ENCODE measurements at places on chromosomes 4 and X. TPM values are rescaled to one million over a fixed set of nuclear protein-coding genes. Genes with fewer than 3 reads are reported as not detected.

Gene ADAMTS3
- total RNA-seq: 2.8 TPM

Gene CYTL1
- 4.6 TPM for total RNA-seq

Gene MAGEC3
- not detected for total RNA-seq

Gene HGFAC
- total RNA-seq: not detected

Gene IL13RA2
- 1.6 TPM for total RNA-seq

Gene SPARCL1
- 395 TPM for total RNA-seq

GRCh38 chr4:83252782-83253405 is 31.7 kb downstream of the COQ2 start:
- peak; percentile 64 for DNase-seq

DNA sequence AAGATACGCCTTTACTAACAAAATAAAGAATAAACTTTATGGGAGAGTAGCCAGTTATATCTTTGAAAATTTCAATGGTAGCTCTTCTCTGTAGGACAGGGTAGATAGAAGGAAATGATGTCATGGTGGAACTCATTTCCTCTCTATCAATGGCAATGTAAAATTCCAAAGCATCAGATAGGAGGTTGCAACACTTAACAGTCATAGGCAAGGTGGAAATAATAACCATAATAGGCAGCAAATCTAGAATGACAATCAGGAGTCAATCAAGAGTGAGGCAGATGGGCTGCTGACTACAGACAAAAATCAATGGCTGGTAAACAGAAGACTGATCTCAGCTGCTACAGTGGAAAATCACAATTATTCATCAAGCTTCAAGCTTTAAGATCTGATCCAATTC is 53.9 kb upstream of the TET2 start:
- DNase-seq: no peak

- no peak for DNase-seq
These were observed 1257.3 kb upstream of the DIAPH2 start for GRCh38 chrX:95427389-95427788.

DNA sequence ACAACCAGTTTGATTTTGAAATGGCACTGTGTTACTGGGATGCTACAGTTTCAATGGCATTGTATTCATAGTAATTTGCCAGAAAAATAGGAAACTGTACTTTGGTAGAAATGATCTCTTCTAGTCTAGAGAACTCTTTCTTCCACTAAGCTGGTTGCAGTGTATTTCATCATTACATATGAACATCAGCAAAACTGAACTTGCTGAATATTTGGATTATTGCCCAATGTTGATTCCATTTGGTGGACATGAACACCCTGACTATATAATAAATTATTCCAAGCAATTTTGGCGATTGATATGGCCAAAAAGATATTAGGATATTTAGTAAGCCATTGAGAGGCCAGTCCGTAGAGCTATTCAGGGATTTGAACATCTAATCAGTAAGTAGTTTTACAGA is 191.8 kb upstream of the CXorf66 start:
- DNase-seq: no peak

- no peak for DNase-seq
These were observed 14.2 kb downstream of the ELOVL6 start for GRCh38 chr4:110184140-110184790.

- DNase-seq: no peak
These were observed 13.9 kb downstream of the LCORL start for GRCh38 chr4:18007625-18008024.

DNA sequence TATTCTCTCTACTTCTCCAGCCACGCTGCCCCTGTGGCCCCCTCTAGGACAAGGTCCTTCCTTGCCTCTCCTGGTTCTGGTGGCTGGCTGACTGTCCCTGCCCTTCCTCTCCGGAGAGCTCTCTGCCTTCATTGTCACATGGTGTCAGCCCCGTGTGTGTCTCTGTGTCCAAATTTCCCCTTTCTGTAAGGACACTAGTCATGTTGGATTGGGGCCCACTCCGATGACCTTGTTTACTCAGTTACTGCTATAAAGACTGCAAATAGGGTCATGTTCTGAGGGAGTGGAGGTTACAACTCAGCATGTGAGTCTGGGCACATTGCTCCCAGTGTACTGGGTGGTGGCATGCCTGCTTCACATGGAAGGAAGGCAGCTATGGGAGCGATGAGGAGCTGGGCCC is 129.5 kb upstream of the PSAPL1 start:
- no peak for DNase-seq

DNA sequence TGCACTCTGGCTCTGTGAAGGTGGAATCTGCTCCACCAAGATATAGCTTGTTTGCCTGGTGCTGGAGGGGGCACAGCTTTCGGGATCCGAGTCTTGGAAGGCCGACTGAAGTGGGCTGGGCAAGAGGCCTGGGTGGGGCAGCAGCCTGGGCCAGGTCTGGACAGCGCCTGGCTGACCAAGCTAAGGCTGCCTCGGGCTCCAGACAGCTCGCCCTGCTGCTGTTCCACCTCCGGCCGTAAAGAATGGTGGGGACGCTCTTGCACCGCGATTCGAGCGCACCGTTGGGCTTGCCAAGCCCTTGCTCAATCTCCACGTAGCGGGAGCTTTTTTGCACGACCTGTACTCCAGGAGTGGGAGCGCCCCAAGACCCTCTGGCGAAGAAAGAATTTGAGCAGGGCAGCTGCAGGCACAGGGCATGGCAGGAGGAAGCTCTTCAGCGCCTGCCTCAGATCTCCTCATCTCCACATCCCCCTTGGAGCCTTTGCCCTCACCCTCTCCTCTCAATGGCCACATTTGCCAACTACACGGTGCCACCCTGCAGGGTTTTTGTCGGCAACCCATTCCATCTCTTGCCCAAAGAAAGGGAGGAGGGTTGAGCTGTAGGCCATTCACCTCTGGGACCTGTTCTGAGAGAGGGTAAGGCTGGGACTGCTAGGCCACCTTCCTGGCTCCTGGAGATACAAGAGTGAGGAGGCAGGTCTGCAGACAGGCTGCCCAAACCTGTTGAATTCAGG is 18.9 kb downstream of the CNGA2 start:
- peak; percentile 75 for DNase-seq

- DNase-seq: no peak
These were observed 218.7 kb downstream of the CBR4 start for GRCh38 chr4:168791376-168791775.

DNA sequence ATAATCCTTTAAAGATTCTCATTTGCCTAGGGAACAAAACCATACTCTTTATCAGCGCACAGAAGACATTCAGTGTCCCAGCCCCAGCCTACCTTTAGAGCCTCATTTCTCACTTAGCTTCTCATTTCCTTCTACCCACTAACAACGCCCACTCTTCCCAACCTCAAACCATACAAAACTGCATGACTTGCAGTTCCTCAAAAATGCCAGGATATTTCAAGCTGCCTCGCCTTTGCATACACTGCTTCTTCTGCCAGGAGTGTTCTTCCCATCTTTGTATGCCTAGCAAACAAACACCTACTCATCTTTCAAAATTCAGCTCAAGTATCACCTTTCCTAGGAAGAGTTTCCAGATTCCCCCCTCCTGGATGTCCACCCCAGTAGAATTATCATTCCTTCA is 129.9 kb upstream of the ADGRL3 start:
- DNase-seq: no peak

DNA sequence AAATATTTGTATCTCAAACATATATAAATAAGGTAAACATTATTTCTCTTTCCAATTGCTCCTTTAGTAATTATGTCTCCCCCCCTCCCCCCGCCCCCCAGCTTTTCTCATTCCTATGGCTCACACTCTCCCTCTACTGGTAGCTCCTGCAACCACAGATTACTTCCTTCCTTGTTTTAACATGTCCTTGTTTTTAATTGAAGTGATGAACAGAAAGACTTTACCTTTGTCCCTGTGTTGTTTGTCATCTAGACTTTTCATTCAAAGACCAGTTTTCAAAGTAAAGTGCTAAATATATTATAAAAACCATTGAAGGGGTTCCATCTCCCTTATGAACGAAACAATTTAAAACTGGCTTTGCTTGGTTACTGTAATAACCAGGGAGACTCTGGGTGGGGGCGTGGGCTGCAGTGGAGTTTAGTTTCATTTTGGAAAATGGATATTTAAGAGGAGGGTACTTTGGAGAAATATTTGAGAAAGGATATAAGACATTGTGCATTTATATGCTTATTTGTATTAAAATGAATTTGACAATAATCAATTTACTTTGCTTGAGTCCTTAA is 352.9 kb downstream of the RAPGEF2 start:
- peak; percentile 47 for DNase-seq

GRCh38 chr4:155966171-155966570 is 12.5 kb upstream of the CTSO start:
- DNase-seq: no peak

GRCh38 chr4:48557478-48557877 is 67.4 kb downstream of the ZAR1 start:
- no peak for DNase-seq
